Renal pelvis (tissue), 12 donors: ENCODE measurements at places on chromosomes 16 and 17. TPM values are rescaled to one million over a fixed set of nuclear protein-coding genes. Genes with fewer than 3 reads are reported as not detected.

- no peak for DNase-seq
Measured at GRCh38 chr17:79485991-79486390, 124.9 kb downstream of the RBFOX3 start.

DNA sequence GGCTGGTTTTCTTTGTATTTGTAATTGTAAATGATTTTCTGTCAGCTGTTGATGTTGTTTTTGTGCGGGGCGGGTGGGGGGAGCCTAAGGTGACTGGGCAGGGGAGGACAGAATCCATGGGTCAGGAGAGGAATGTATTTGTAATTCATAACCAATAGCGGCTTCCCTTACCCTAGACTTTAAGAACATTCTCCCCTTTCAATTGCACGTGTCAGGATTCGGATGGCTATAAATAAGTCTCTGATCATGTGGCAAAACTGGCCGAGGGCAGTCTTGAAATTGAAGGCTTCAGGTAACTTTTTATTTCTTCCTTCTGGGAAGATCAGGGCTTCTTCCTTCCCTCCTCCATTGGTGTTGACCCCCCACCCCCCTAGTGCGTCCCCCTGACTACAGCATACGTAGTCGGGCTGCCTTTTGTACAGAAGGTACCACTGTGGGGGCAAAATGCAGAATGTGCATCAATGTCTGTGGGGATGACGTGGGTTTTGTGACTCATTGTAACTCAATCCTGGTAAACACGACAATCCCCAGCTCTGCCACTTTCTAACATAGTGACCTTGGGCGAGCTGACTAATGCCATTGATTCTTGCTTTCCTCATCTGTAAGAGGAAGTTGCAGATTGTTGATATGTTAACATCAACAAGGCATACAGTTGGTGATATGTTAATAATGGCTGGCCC, 16.2 kb downstream of the MARCHF10 start:
- DNase-seq = no peak

- DNase-seq = no peak
Measured at GRCh38 chr17:64115822-64116534, 14.0 kb downstream of the ERN1 start.

MYH1 gene
- 0.06 TPM for polyA plus RNA-seq

DNA sequence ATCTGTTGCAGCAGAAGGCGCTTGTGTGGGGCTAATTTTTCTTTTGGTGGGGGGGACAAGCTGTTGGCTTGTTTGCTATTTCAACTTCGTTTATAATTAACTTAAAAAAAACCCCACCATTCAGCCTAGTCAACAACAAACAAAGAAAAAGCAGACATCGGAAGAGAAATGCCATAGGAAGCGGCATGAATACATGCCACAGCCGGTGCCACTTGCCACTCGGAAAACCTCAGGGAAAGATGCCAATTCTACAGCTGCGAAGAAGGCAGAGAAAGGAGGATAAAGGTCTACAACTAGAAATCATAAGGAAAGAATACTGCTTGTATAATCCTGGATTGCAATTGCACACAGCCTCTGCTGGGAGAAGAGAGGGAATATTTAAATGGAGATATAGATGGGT, 254.4 kb upstream of the PMFBP1 start:
- DNase-seq = no peak

DNA sequence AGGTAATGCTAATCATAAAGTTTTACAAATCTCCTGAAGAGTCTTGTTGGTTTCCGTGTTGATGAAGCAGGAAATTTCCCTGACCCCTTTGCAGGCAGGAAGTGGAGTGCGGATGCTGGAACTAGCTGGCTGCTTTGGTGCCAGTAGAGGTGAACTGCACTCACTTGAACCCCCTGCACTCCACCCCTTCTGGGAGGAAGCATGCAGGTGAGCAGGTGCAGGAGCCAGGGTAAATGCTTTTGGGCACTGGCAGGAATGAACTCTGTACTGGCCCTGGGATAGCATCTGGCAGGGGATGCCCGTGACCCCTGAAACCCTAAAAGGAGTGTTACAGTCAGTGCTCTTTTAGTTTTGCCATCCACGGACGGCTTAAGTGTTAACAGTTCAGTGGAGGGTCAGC, 430.4 kb downstream of the WWOX start:
- DNase-seq = no peak

- DNase-seq = no peak
Measured at GRCh38 chr17:39178536-39178935, 12.6 kb upstream of the ARL5C start.

DNA sequence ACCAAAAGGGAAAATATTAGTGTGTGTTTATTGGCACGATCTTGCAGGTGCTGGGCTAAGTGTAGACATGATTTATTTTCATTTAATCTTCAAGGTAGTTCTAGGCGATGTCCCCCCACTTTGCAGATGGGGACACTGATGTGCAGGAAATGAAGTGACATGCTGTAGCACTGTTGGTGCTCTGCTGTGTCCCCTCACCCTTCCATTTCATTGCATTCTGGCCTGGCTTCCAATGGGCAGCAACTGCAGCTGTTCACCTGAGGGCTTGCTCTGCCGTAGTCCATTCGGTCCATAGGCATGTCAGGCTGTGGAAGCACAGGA, 123.9 kb downstream of the PRKCB start:
- no peak for DNase-seq

DNA sequence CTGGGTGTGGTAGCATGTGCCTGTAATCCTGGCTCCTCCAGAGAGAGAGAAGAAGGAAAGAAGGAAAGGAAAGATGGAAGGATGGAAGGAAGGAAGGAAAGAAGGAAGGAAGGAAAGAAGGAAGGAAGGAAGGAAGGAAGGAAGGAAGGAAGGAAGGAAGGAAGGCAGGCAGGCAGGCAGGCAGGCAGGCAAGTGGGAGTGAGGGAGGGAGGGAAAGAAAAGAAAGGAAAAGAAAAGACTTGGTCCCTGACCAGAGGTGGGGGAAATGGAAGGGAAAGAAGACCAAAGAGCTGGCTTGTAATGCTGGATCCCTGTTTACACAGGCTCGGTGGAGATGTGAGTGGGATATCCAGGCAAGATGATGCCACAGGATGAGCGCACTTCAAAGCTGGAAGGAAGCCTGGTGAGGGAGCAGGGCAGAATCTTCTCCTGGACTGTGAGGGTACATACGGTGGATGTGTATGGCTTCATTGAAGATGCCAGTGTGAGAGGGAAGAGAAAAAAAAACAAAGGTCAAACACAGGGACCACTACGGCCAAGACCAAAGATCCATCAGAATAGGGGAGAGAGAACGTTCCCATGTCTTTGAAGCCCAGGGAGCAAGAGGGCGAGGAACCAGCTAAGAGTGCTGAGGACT, 2.1 kb downstream of the CES1 start:
- DNase-seq = no peak

DNA sequence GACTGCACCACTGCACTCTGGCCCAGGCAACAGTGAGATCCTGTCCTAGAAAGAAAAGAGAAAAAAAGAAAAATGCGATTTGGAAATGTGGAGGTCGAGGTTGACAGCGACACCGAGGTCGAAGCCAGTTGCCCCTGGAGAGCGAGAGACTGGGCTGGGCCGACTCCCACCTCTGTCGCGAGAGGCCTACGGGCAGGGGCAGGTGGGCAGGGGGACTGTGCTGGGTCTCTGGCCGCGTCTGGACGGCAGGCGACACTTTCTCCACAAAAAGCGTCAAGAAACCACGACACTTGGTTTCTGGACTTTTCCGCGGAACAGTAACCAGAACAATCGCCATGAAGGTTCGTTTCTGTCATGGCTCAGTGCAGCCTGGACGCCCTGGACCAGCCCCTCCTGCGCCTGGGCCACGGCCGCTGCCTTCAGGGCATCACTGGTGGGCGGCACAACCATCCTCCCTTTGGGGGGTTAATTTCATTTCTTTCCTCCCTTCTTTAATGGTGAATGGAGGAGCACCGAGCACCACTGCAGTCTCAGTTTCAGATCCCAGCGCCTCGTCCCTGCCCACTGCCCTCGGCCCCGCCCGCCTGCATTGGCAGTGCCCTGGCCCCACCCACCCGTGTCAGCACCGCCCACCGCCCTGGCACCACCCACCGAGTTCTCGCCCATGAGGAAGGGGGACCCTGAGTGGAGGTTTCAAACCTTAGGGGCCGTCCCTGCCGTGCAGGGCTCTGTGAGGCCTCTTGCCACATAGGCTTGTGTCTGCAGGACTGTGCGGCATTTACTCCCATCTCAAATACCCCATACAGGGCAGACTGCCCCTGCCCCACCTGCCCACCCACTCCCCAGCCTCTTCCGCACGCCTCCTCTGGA, 18.5 kb upstream of the CDH15 start:
- no peak for DNase-seq

DPEP3 gene
- polyA plus RNA-seq = not detected

DNA sequence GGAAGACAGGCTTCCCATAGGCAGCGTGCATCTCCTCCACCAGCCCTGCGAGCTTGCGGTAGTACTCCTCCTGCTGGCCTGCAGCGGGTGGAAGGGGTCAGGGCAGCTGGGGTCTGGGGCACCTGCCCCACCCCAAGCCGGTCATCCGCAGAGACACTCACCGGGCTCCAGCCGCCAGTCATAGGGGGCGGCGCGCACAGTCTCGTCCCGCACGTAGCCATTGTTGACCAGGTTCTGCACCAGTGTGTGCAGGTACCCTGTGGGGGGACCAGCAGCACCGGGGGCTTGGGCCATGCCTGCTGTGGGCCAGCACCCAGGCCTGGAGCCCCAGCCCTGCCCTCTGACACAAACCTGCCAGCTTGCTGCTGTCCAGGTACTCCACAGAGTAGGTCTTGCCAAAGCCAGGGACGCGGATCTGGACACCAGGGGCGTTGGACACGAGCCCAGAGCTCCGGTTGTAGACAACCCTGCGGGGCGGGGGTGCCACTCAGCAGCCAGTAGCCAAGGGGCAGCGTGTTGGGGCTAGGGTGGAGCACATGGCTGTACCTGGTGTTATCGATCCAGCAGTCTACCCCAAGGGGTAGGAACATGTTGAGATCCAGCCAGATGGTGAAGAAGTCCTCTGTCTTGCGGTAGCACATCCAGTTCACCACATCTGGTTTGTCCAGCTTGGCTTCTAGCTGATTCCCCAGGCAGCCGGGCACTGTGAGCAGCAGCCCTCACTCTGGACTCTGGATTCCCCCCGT, 1.2 kb downstream of the LCAT start:
- DNase-seq = no peak

INCA1 gene
- polyA plus RNA-seq = 6.9 TPM

GRCh38 chr17:40646791-40647623, 611 bp downstream of the SMARCE1 start:
- DNase-seq = no peak

GRCh38 chr16:558298-559020, 1.7 kb upstream of the PRR35 start:
- no peak for DNase-seq

GRCh38 chr16:65875381-65876055, 491.0 kb upstream of the CDH5 start:
- no peak for DNase-seq
